Hematopoietic multipotent progenitor cell (in vitro differentiated cells): ENCODE measurements at places on chromosomes 16 and 17.

DNA sequence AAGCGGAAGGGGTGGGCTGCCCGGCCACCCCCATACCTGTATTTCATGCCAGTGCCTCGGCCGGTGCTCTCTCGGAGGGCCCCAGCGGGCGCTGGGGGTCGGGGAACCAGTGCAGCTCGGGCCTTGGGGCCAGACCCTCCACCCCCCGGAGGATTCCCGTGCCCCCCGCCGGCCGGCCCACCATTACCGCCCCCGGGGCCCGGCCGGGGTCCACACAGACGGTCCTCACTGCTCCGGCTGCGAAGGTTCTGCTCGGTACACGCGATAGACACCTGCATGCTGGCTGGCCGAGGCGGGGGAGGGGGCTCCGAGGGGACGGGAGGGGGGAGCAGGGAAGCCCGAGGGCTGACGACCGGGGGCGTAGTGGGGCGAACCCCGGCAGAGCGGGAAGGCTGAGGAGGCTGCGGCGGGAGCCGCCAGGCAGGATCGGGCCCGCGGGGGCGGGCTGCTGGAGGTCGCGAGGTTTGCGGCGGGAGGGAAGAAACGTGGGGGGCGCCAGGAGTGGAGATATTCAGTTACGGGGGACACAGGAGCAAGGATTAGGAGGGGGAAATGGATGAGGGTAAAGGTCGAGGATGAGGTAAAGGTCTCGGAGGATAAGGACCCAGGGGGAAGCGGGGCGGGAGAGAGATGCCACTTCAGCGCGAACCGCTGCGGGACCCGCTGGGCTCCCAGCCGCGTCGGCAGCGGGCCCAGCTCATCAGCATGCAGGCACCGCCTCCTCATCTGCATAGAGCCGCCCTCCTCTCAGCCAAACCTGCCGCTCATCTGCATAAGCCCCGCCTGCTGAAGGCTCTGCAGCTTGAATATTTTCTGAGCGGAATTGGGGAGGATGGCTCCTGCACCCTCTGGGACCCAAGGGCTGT, at the start of gene KCNAB3:
KCNAB3 (minus strand) TSS at position 699 of the 866 bp plus-strand sequence; CDS start at position 278, 421 bp downstream.
- no peak for DNase-seq

DNA sequence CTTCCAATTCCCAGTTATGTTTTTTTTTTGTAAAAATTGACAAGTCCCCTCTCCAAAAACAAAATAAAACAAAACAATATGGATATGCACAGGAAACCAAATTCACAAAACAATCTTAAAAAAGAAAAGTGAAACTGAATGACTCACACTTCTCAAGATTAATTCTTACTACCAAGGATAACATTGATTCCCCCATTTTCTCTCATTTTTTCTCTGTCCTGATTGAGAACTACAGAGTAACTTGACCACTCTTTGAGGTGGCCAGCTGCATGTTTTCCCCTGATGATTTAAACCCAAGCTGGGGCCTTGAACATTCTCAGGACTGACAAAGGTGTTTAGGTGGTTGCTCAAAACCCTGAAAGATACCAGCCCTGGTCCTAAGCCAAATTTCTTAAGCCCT, 149.0 kb downstream of the AHSP start:
- DNase-seq: no peak

DNA sequence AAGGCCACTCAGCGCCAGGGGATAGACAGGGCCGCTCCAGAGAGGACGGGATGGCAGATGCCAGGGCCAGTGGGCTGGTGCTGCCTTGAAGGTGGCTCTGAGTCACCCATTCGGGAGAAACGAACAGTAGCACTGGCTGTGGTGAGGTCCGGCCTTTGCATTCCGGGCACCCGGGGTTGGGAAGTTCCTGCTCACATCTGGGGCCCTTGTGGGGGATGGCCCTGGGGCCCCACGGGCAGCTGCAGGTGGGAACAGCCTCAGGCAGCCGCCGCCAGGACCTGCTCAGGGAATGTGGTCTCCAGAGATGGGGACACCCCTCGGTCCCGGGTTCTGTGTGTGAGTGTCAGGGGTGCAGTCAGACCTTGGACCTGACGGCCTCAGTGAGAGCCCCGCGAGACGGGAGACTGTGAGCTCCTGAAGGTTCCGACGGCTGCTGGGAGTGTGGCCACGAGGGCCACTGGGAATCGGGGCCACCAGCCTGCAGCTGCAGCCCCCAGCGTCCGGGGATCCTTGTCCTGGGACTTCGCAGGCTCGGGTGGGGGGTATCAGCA, 1.4 kb downstream of the CBFA2T3 start:
- no peak for DNase-seq

DNA sequence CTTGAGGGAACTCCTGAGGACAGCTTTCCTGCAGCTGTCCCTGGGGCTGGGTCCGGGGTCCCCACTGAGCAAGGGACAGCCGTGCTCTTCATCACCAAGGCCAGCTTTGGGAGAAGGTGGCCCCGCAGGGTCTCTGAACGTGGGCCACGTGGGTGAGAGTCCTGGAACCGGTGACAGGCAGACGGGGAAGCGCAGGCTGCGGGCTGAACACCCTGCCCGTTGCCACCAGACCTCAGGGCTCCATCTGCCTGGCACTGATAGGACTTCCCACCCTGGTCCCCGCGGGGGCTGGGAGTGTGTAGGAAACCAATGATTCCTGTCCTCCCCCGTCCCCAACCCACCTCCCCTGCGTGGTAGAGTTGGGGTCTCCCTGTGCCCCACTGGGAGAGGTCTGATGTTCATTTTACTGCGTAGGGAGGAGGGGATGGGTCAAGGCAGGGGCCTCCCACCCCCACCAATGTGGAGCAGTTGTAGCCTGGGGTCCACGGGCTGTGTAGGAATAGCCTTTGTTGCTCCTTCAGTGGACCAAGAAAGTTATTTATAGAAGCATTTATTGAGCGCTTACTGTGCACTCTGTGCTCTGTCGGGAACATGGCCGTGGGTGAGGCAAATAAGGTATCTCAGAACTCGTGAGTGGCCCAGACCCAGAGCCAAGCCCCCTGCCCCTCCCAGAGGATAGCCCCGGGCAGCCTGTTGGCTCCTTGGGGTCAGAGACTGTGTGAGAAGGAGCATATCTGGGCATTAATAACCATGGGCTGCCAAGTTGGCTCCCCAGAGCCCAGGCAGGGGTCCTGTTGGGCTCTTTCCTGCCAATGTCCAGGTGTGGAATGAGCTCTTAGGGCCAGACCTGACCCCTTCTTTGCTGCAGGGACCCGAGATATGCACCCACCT, 1.3 kb downstream of the ADGRG1 start:
- DNase-seq: no peak

DNA sequence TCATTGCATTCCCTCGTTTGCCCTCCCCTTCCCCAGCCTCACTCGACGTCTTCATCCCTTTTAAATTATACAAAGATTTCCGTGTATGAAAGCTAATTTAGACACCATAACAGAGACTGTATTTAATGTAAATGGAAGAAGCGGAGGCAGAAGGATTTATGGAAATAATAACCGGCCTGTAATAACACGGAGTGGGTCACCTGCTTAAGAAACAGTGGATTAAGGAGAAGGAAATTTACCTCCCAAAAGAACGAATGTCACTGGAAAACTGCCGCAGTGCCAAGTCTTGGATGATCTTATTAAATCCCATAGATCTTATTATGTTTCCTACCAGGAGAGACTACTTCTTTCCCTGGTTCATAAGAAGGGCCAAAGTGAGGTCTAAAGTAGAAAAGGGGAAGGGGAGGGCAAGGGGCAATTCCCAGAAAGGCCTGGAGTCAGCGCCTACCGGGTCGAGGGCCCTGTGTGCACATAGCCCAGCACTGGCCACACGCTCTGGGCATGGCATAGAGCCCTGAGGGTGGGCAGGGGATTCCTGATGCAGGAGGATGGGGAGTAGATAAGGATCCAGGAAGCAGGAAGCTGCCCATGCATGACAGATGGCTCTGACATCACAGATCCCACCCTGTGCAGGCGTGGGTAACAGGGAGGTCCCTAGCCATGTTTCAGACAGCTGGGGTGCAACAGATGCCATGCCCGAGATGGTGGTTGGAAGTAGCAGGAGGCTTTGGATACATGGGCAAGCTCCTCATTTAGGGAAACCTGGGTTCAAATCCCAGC, 56.2 kb upstream of the RPL38 start:
- DNase-seq: no peak

DNA sequence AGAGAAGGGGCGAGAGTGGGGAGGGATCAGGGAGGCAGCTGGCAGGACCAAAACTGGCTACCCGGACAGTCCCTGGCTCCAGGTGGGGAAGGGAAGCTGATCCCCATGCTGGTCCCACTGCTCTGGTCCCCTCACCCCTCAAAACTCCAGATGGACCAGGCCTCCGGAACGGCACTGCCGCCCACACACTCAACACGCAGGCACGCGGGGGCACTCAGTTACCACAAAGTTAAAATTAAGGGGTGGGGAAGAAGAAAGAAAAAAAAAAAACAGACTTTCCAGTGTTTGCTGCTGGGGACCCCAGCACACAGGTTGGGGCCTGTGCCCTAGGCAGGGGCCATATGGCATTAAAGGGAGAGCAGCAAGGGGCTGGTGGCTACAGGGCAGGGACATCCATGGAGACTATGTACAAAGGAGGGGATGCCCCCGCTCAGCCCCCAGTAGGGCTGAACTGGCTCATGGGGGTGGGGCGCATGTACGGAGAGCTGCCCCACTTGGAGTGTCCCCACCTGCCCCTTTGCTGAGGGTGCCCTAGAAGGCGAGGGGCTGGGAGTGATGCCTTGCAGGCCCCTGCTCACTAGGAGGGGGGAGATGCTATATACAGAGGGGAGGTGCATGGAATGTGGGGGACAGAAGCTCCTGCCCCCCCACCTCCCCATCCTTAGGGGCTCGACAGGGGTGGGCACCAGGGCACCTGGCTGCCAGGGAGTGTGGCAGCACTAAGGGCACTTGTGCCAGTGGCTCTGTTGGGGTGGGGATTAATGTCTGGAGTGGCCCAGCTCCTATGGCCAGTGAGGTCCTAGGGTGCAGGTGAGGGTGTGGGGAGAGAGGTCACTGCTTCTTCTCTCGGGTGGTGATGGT, 5.6 kb downstream of the TP53I13 start:
- no peak for DNase-seq

- DNase-seq: no peak
These were observed 343.0 kb upstream of the DYNLRB2 start for GRCh38 chr16:80197741-80198201.

DNA sequence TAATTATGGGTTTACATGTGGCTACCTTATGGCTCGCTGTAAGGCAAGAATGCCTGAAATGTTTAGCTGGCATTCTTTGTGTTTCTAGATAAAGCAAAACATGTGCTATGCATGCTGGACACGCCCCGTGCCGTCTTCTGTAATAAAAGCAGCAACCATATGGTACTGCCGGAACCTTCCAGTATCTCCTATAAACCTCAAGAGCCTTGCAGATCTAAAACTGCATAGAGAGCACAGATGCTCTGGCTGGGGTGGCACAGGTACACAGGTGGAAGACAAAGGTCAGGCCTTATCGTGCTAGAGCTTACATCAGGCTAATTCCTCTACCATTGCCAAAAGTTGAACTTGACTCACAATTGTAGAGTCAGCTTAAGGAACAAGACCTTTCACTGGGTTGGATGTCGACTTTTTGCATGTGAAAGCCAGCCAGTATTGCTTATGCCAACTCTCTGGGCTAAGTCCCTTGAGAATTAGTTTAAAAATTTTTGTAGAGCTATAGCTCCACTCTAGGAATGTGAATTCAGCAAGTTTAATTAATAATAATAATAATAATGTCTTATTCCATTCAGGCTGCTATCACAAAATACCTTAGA, 187.4 kb upstream of the CACNG5 start:
- DNase-seq: no peak

- no peak for DNase-seq
These were observed 15.2 kb downstream of the LITAF start for GRCh38 chr16:11571549-11571948.

DNA sequence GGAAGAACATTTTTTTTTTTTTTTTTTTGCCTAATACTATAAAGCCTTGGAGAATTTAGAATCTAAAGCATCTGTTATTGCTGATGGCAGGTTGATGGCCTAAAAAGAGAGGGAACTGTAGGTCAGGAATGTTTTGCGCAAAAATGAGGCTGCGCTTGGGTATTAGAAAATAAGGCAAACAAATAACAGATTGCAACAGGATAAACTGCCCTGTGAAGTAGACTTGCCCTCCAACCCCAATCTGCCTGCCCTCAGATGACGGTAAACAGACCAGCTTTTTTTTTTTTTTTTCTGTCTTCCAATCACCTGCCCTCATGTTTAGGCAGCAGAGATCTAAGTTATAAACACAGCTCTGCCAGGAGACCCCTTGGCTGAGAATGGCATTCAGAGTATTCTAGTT, 3.8 kb upstream of the DHX8 start:
- no peak for DNase-seq

DNA sequence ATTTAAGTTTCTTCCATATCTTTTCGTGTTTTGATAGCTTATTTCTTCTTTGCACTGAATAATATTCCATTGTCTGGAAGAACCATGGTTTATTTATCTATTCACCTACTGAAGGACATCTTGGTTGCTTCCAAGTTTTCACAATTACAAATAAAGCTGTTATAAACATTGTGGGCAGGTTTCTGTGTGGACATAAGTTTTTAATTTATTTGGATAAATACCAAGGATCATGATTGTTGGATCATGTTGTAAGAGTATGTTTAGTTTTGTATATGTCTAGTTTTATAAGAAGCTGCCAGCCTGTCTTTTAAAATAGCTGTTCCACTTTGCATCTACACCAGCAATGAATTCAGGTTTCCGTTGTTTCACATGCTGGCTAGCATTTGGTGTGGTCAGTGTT, 339.4 kb downstream of the CDH11 start:
- DNase-seq: no peak

- DNase-seq: no peak
These were observed 495.1 kb downstream of the CDH11 start for GRCh38 chr16:64626776-64627175.

- DNase-seq: no peak
These were observed 298.3 kb upstream of the ERCC4 start for GRCh38 chr16:13621639-13622038.

GRCh38 chr17:74146196-74146595, 57.3 kb upstream of the RPL38 start:
- no peak for DNase-seq
